Right ventricle myocardium superior (tissue), 1 donor: ENCODE measurements at places on chromosomes 7 and 10.
A peak's percentile ranks its signal among the peaks of the same experiment; 100 is the strongest.

GRCh38 chr7:5694221-5694754 is 87.2 kb downstream of the RNF216 start:
- DNase-seq = no peak

GRCh38 chr7:21300692-21301091 is 127.2 kb upstream of the SP4 start:
- DNase-seq = no peak

- no peak for DNase-seq
Measured at GRCh38 chr7:48938539-48939295, 14.4 kb downstream of the CDC14C start.

DNA sequence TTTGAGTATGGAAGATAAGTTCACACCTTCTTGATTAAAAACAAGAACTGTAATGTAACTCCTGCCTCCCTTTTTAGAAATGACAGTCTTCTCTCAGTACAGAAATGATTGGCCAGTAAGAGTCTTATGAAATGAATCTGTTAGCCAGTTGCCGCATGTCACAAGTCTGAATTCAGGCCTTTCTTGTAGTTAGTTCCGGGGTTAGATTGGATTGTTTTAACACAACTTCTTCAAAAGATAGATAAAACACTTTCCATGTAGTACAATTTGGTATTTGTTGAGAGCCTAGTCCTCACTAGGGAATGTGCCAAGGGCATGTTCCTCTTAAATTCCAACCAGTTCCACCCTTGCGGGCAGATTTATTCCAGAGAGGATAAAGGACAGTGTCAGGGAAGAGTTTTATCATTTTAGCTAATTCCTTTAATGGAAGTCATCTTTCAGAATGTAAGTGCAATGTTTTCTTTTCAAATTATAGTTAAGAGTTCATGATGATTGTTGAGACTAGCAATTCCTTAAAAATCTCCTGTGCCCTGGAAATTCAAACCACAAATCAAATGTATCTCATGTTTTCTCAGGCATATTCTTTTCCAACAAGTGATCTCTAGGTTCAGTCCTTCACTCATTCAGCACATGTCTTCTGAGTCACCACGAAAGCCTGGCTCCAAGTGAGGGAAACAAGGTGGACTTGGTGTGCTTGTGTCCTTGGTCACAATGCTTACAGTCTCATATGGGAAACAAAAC is 4.1 kb downstream of the FHIP2A start:
- DNase-seq = no peak

- no peak for DNase-seq
Measured at GRCh38 chr10:117246997-117247671, 6.2 kb downstream of the SLC18A2 start.

- DNase-seq = no peak
Measured at GRCh38 chr10:130045801-130046321, 64.8 kb downstream of the C10orf143 start.

DNA sequence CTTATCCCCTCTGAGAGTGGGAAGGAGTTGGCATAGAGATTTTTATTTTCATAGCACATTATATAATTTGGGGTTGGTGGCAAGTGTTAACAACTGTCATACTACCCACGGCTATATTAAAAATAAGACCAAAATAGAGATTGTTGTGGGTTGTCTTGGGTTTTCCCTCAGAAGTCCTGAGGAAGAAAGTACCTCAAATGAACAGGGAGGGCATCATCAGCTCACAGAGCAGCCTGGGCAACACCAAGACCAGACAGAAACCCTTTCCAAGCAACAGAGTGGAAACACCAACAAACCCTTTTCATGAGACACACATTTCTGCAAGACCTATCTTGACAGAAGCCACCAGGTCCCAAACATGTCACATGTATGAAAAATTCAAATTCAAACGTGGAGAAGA is 121.2 kb downstream of the GLI3 start:
- DNase-seq = no peak

- no peak for DNase-seq
Measured at GRCh38 chr10:91137011-91137643, 83.3 kb upstream of the PCGF5 start.

DNA sequence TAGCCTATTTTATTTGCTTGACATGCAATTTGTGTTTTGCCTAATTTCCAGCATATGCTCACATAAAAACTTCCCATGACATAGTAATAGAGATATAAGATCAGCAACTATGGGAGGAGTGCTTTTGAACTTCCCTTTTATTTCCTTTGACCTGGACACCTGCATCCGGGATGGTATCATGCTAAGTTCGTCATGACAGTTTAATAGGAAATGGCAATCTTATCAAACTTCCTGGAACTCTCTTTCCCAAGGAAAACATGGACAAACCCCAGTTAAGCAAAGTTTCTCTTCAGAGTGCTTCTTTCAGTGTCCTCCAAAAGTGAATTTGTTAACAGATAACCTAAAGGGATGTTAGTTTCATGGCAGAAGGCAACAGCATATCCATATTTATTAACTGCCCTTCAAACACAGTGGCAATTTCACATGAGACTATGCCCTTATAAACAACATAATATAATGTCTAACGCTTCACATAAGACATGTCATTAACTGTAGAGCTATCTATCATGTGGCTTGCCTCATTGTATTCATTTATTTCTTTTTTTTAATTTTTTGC is 474.7 kb upstream of the SEMA3A start:
- no peak for DNase-seq

DNA sequence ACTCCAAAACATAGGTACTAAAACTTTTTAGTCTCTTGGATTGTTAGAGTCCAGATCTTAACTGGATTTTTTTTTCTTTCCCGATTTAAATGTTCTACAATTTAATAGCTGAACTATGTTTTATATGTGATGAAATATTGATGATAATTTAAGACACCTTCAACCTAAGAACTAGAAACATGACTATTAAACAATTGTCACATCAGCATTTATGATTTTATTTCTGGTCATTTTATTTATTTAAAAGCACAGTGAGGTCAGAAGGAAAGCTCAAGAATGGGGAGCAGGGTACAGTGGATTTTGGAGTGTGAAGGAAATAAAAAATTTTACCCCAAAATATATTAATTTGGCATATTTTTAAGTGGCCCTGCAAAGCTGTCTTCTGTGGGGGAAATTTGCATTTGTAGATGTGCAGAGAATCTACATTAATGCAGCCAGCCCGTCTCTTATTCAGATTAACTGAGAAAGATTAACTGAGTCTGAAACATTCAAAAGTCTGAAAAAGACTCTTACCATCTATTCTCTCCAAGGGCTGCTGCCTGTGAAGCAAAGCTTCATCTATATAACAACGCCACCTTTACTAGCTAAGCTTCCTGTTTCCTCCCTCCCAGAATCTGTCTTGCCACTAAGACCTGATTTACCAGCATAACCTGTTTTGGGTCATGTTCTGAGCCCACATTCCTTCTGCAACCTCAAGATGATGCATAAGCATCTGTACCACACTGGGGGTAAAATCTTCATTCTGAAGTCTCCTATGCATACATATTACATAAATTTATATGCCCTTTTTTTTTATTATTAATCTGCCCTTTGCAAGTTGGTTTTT is 86.4 kb downstream of the TMEM106B start:
- no peak for DNase-seq

DNA sequence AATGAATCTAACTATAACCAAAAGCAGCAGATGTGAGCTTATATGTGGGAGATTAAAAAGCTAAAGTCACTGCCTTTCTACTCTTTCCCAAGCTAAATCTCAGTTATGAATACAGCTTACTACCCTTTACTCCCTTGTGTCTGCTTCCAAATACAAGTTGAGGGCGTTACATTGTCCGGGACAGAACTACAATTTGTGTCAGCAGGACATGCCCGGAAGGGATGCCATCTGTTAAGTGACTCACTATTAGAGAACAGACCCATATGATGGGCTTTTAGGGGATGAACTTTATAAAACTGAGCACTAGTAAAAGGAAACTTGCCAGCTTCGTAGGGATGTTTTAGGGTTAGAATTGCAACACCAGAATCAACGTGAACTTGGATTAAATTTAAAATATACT is 299.7 kb upstream of the CSTF2T start:
- no peak for DNase-seq

DNA sequence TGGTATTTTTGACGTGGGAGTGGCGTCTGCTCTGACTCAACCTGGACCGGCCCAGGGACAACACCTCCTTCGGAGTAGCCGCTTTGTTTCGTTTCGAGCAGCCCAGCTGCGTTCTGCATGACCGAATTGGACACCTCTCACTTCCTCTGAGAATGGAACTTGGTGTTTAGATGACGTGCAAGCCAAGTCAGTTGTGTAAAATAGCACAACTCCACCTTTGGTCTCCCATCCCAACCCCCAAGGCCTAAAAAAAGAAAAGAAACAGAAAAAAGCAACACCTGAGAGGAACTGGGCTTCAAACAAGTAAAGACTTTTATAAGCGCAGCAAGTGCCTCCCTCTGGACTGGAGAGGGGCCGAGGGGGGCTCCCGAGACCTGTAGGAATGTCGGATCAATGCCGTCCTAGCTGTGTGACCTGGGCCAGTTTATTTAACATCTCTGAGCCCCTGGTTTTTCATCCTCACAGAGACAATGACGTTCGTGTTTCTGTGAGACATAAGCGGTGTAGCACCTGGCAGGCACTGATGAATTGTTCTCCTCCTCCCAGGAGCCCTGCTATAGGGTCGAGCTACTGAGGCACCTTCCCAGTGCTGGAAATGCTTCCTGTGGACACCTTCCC is 52.0 kb upstream of the SMNDC1 start:
- DNase-seq = no peak

GRCh38 chr10:80159166-80159873 is 26.8 kb downstream of the PLAC9 start:
- DNase-seq = peak; percentile 24
